Mesothelial cell of epicardium (in vitro differentiated cells): ENCODE measurements at places on chromosomes 7 and 10.

- no peaks in the 10 kb centered on the region for H3K36me3 ChIP-seq
- no peak overlapping the region for H3K4me3 ChIP-seq
- no peak overlapping the region for H3K27ac ChIP-seq
- no peaks in the 10 kb centered on the region for H3K27me3 ChIP-seq
- no peak for DNase-seq
Observed at GRCh38 chr7:20312562-20312961, 18.1 kb upstream of the ITGB8 start.

GRCh38 chr10:34222359-34222758 lies 592.7 kb downstream of the PARD3 start:
- H3K27me3 ChIP-seq, result no peaks in the 10 kb centered on the region
- H3K36me3 ChIP-seq, result peaks cover 10% of the 10 kb centered on the region
- H3K4me3 ChIP-seq, result no peak overlapping the region
- no peak for DNase-seq
- H3K27ac ChIP-seq, result no peak overlapping the region
- H3K4me1 ChIP-seq, result peaks cover 25% of the 10 kb centered on the region

DNA sequence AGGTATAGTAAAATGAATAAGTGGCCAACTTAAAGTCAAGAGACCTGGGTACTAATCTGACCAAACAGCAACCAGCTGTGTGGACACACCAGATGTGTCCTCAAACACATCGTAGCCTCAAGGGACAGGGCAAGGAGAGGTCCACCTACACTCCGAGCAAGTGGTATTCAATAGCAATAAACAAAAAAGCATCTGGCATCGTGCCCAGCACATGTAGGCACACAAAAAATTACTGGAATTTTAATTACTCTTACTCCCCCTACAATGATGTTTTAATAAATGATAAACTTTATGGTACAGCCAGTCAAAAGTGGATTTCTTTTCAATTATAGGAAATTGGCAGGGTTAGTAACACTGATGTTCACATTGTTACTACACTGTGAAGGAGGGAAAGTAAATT lies 3.5 kb upstream of the RGS10 start:
- peak overlapping the region; percentile 53 for H3K27ac ChIP-seq
- no peak overlapping the region for H3K4me3 ChIP-seq
- peaks cover 32% of the 10 kb centered on the region for H3K27me3 ChIP-seq
- no peaks in the 10 kb centered on the region for H3K36me3 ChIP-seq

DNA sequence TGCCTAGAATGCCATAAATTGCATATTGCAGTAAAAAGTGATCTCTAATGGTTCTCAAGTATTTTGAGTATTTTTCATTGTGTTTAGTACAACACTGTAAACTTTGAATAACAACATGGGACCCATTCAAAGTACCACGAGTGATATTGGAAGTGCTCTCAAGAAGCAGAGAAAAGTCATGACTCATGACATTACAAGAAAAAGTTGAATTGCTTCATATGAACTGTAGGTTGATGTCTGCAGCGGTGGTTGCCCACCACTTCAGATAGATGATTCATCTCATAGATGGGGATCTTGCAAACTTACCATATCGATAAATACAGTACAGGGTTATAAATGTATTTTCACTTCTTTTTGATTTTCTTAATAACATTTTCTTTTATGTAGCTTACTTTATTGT lies 33.9 kb downstream of the ENTPD1 start:
- no peak overlapping the region for H3K27ac ChIP-seq
- no peaks in the 10 kb centered on the region for H3K36me3 ChIP-seq
- DNase-seq, result no peak
- H3K4me3 ChIP-seq, result no peak overlapping the region
- peaks cover 21% of the 10 kb centered on the region for H3K27me3 ChIP-seq
- H3K4me1 ChIP-seq, result no peaks in the 10 kb centered on the region

DNA sequence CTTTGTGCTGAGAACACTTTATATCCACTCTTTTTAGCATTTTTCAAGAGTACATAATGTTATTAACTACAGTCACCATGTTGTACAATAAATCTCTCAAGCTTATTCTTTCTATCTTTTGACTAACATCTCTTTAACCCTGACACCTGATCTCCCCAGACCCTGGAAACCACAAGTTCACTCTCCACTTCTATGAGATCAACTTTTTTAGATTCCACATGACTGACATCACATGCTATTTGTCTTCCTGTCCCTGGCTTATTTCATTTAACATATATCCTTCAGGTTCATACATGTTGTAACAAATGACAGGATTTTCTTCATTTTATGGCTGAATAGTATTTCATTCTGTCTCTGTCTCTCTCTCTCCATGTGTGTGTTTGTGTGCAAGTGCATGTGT lies 15.5 kb downstream of the SLC13A1 start:
- H3K4me1 ChIP-seq, result no peaks in the 10 kb centered on the region
- no peaks in the 10 kb centered on the region for H3K36me3 ChIP-seq
- no peak overlapping the region for H3K4me3 ChIP-seq
- no peaks in the 10 kb centered on the region for H3K27me3 ChIP-seq
- no peak for DNase-seq
- no peak overlapping the region for H3K27ac ChIP-seq

DNA sequence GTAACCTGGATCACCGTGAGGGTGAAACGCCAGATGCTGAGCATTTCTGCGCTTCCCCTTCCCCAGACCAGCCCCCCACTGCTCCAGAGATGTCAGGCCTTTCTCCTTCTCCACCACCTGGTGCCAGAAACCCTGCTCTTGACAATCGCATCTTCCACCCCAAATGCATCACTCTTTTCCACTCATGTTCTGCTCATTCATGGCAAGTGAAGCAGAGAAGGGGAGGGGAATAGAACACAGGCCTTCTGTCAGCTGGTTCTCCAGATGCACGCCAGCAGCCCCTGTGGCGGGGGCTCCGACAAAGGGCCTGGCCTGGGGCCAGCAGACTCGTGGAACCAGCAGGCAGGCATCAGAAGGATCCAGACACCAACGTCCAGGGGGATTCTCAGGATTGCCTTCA lies 68.5 kb upstream of the SVIL start:
- peak overlapping the region; percentile 46 for H3K4me3 ChIP-seq
- peaks cover 42% of the 10 kb centered on the region for H3K4me1 ChIP-seq
- H3K27me3 ChIP-seq, result no peaks in the 10 kb centered on the region
- peaks cover 21% of the 10 kb centered on the region for H3K36me3 ChIP-seq
- peak; percentile 39 for DNase-seq

DNA sequence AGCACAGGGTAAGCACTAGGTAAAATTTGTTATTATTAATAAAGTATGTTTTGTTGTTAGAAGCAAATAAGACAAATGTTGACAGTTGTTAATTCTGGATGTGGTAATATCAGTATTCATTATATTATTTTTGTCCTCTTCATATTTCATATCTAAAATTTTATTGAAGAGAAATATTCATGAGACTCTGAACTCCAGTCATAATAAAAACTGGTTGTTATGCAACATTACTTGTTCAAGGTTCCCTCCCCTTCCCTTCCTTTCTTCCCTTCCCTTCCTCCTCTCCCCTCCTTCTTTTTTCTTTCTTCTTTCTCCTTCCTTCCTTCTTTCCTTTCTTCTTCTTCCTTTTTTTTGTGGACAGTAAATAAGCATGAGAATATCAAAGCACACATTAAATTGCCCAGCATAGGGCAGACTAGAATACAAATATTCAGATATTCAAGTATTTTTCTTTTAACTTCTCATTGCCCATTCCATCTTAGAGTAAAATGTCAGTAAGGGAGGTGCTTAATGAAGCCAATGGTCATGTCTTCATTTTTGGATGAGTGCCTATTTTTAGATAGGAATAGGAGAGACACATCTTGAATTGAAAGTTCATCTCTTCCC lies 245.0 kb downstream of the INHBA start:
- no peak for DNase-seq
- H3K27ac ChIP-seq, result no peak overlapping the region
- no peak overlapping the region for H3K4me3 ChIP-seq
- H3K27me3 ChIP-seq, result no peaks in the 10 kb centered on the region
- no peaks in the 10 kb centered on the region for H3K36me3 ChIP-seq

DNA sequence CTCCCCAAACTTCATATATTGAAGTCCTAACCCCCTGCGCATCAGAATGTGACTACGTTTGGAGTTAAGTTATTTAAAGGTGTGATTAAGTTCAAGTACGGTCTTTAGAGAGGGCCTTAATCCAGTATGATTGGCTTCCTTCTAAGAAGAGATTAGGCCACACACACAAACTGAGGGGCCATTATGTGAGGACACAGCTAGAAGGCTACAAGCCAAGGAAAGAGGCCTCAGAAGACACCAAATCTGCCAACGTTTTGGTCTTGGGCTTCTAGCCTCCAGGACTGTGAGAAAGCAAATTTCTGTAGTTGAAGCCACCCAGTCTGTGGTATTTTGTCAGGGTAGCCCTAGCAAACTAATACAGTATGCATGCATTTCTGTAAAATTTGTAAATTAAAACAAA lies 41.7 kb downstream of the REEP3 start:
- H3K27me3 ChIP-seq, result no peaks in the 10 kb centered on the region
- peaks cover 6% of the 10 kb centered on the region for H3K36me3 ChIP-seq
- peaks cover 20% of the 10 kb centered on the region for H3K4me1 ChIP-seq
- no peak overlapping the region for H3K27ac ChIP-seq

GRCh38 chr10:97479939-97480338 lies 18.3 kb downstream of the MMS19 start:
- H3K4me3 ChIP-seq, result no peak overlapping the region
- DNase-seq, result no peak
- no peak overlapping the region for H3K27ac ChIP-seq
- H3K4me1 ChIP-seq, result no peaks in the 10 kb centered on the region

GRCh38 chr7:41738806-41739205 lies 35.9 kb upstream of the INHBA start:
- H3K27ac ChIP-seq, result no peak overlapping the region
- H3K4me1 ChIP-seq, result peaks cover 2% of the 10 kb centered on the region
- DNase-seq, result no peak
- H3K36me3 ChIP-seq, result no peaks in the 10 kb centered on the region
- H3K27me3 ChIP-seq, result peaks cover 3% of the 10 kb centered on the region
- H3K4me3 ChIP-seq, result no peak overlapping the region

DNA sequence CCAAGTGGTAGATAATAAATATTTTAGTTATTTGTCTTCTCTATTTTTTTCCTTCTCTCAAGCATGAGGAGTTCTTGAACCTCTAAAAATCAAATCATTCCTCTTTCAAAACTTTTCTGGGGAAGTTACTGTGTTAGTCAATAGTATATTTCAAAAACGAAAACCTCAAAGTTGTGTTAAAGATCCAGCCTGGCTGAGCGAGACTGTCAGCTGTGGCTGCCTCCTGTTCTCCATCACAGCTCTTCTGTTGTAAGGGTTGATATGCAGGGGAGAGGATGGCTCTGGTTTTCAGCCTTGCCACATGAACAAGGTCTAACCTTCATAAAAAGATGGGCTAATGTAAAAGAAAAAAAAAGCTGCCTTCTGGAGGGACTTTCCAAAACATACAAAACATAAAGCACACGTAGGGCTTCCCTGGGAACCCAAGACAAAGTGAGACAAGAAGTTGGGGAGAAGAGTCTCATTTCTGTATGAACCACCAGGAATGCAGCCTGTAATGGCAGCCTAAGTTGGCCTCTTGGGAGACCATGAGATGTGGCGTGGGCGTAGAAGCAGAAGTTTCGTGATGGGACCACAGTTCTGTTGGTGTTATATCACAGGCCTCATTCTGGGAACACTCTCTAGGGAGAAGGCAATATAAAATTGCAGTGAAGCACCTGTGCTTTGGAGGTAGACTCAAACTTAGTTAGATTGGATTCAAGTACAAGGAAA lies 77.9 kb upstream of the FHIP2A start:
- H3K4me3 ChIP-seq, result no peak overlapping the region
- no peak overlapping the region for H3K27ac ChIP-seq
- peaks cover 5% of the 10 kb centered on the region for H3K4me1 ChIP-seq
- no peaks in the 10 kb centered on the region for H3K27me3 ChIP-seq

GRCh38 chr7:40439686-40440085 lies 304.9 kb downstream of the SUGCT start:
- no peak overlapping the region for H3K4me3 ChIP-seq
- no peaks in the 10 kb centered on the region for H3K27me3 ChIP-seq
- peaks cover 11% of the 10 kb centered on the region for H3K36me3 ChIP-seq
- H3K27ac ChIP-seq, result no peak overlapping the region
- no peak for DNase-seq
- H3K4me1 ChIP-seq, result peaks cover 15% of the 10 kb centered on the region

DNA sequence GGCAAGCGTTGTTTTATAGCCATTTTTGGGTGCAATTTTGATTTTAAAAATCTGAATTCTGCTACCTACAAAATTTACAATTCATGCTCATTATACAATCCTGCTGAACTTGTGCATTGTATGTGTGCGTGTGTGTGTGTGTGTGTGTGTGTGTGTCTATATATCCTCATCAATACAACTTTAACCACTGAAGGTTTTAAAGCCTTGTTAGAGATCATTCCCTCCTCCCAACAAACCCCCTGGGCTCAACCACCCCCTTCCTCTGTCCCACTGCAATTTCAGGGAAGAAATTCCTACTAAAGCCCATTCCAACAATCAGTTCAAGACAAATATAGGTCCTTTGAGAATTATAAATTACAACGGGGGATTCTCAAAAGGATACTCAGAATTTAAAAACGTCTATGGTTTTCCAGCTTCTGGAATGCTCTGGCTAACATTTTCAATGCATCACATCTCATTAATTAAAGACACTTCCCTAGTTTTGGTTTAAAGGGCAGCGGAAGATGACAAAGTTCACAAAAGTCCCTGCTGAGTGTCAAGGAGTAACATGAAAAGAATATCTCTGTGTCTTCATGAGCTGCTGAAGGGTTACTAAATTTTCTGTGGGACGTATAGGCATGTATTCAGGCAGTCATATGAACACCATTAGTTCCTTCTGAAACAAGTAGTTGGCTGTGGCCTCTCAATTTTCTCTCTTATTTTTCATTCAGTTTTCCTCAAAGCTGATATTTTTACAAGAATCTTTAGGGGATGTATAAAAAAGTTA lies 889 bp upstream of the SEMA3A start:
- no peaks in the 10 kb centered on the region for H3K27me3 ChIP-seq
- H3K4me1 ChIP-seq, result peaks cover 33% of the 10 kb centered on the region
- DNase-seq, result no peak
- H3K27ac ChIP-seq, result peak overlapping the region; percentile 97
- H3K4me3 ChIP-seq, result peak overlapping the region; percentile 93
- H3K36me3 ChIP-seq, result no peaks in the 10 kb centered on the region

- H3K27me3 ChIP-seq, result peaks cover 44% of the 10 kb centered on the region
- H3K36me3 ChIP-seq, result no peaks in the 10 kb centered on the region
- no peak overlapping the region for H3K27ac ChIP-seq
- DNase-seq, result no peak
- H3K4me1 ChIP-seq, result no peaks in the 10 kb centered on the region
Observed at GRCh38 chr10:6667679-6668270, 87.7 kb upstream of the PRKCQ start.

GRCh38 chr7:66353547-66353946 lies 148.4 kb downstream of the TPST1 start:
- no peaks in the 10 kb centered on the region for H3K36me3 ChIP-seq
- no peaks in the 10 kb centered on the region for H3K27me3 ChIP-seq
- no peak overlapping the region for H3K27ac ChIP-seq
- H3K4me1 ChIP-seq, result no peaks in the 10 kb centered on the region

GRCh38 chr10:108688314-108688713 lies 1235.0 kb downstream of the XPNPEP1 start:
- H3K27me3 ChIP-seq, result no peaks in the 10 kb centered on the region
- no peak overlapping the region for H3K4me3 ChIP-seq
- DNase-seq, result no peak
- peaks cover 3% of the 10 kb centered on the region for H3K4me1 ChIP-seq
- H3K36me3 ChIP-seq, result no peaks in the 10 kb centered on the region
- no peak overlapping the region for H3K27ac ChIP-seq

GRCh38 chr10:120926611-120927010 lies 75.4 kb downstream of the WDR11 start:
- DNase-seq, result no peak
- H3K4me1 ChIP-seq, result peaks cover 2% of the 10 kb centered on the region
- H3K27me3 ChIP-seq, result no peaks in the 10 kb centered on the region
- H3K36me3 ChIP-seq, result no peaks in the 10 kb centered on the region

GRCh38 chr7:125423458-125424155 lies 494.0 kb upstream of the POT1 start:
- no peak overlapping the region for H3K4me3 ChIP-seq
- no peak overlapping the region for H3K27ac ChIP-seq
- H3K27me3 ChIP-seq, result no peaks in the 10 kb centered on the region
- no peak for DNase-seq
